ENCODE measurements at places on chromosomes 4 and X.
A peak's percentile ranks its signal among the peaks of the same experiment; 100 is the strongest.

DNA sequence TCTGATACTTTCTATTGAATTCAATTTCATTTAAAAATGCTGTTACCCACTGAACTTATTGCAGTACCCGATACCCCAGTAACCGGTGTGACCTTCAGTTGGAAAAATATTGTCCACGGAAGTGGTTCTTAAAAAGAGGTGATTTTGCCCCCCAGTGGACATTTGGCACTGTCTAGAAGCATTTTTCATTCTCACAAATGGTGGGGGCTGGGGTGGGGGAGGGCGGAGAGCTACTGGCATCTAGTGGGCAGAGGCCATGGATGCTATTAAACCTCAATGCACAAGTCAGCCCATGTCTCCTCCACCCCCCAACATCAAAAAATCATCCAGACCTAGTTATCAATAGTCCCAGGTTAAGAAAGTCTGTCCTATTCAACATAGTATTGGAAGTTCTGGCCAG lies 19.6 kb upstream of the CHM start:
- DNase-seq: no peak

GRCh38 chrX:48897157-48897624 lies 377 bp downstream of the TIMM17B start:
- DNase-seq: peak; percentile 45

- no peak for DNase-seq
These were observed 35.0 kb downstream of the IRF2 start for GRCh38 chr4:184439386-184439785.

DNA sequence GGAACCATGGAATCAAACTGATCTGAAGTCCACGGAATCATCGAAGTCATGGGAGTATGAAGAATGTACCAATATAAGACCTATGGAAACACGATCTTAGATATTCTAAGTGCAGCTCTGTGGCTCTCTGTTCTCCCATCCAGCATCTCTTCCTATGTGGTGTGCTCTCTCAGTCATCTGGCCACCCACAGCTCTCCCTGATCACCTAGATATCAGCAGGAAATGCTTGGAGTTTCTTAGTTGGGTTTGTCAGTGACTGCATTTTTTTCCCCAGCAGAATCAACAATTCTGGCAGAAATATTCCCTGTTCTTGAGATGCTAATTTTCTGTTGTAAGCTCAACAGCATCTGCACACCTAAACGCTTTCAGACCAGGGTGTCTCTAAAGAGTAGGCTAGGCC lies 94.1 kb downstream of the GC start:
- DNase-seq: no peak

GRCh38 chr4:156970501-156971164 lies 966 bp downstream of the PDGFC start:
- DNase-seq: no peak

DNA sequence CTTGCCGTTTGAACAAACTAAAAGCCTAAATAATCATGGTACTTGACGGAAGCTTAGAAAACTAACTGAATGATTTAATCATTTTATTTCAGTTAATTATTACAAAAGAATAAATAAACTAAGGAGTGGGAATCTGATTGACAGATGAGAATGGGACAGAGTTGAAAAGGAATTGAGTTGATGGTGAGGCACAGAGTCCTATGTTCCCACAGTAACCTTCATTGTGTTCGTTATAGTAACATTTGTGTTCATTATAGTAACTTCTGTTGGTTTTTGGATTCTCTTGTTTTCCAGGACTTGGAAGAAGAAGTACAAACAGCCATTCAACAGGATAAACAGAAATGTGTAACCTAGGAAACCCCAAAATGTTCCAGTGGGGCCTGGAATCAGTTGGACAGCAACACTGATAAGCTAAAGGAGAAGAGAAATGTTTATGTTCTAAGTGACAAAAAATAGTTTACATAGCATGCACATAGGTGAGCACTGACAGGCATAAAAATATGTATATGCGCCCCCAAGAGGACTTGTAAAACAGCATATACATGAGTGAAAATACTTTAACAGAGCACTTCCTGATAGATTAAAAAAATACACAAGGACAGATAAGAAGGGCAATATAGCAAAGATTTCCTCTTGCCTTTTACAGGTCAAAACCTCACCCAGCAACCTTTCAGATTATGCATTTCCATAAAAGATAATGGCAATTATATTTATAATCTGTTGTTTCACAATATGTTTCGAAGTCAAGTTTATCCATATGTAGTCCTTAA lies 218.6 kb upstream of the HTR2C start:
- DNase-seq: no peak

DNA sequence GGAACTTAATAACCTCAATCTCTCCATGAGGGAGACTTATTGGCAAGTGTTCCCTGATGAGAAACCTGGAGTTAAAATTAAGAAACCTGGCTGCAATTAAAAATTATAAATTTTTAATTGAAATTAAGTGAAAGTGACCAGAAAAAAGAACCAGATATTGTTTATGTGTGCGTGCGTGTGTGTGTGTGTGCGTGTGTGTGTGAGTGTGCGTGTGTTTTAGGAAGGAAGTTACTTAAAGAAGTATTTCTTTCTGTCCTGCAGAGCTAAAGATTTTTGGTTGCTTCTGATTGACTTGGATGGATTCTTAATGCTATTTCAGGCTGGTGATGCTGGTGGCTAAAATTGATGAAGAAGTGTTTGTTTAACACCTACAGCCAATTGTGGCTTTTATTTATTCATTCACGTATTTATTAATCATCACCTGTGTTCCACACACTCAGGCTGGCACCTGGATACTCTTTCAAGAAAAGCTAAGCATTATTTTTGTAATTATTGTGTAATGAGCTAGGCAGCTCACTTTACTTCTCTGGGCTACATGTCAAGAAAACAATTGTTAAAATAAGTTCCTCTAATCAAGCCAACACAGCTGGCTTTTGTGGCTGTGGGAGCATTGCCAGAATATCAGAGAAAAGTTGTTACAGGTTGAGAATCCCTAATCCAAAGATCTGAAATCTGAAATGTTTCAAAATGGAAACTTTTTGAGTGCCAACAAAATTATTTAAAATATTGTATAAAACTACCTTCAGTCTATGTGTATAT lies 68.5 kb downstream of the CEP44 start:
- no peak for DNase-seq

DNA sequence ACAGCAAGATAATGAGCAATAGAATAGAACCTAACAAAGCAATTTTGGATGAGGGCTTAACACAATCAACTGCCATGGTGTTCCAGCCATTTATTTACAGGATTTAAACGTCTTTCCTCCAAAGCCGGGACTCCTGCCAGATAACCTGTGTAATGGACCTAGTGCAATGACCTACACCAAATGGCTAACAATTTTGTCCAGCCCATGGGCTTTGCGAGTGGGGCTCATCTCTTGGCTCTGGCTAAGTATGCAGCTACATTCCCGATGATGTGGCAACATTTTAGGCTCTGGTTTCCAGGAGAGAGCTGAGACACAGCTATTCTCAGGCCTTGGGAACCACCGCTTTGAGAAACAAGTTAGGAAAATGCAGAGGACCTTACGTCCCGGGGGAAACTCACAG lies 822.3 kb upstream of the FTHL17 start:
- DNase-seq: no peak

GRCh38 chrX:139933904-139934303 lies 1.1 kb upstream of the ATP11C start:
- no peak for DNase-seq

Measured in T-helper 2 cell treated with Interferon-gamma antibody and Interleukin-4, amounts not matched to agents 5 μg/mL and 100 μg/mL, for 36 hours (primary cell).